Endodermal cell (in vitro differentiated cells): ENCODE measurements at places on chromosomes 2 and 18. TPM values are rescaled to one million over a fixed set of nuclear protein-coding genes. Genes with fewer than 3 reads are reported as not detected.

The AGBL5 gene
- 56.9 TPM in 2 replicates for total RNA-seq

GRCh38 chr2:136242687-136243277 is 124.8 kb upstream of the CXCR4 start:
- no peak overlapping the region for H3K27ac ChIP-seq
- no peak for DNase-seq
- H3K27me3 ChIP-seq: no peaks in the 10 kb centered on the region
- H3K36me3 ChIP-seq: no peaks in the 10 kb centered on the region
- no peak overlapping the region for H3K4me3 ChIP-seq
- peaks cover 18% of the 10 kb centered on the region for H3K4me1 ChIP-seq

GRCh38 chr2:121723316-121723715 is 13.4 kb downstream of the NIFK start:
- H3K36me3 ChIP-seq: peaks cover 26% of the 10 kb centered on the region
- H3K27ac ChIP-seq: no peak overlapping the region
- H3K4me1 ChIP-seq: no peaks in the 10 kb centered on the region
- H3K4me3 ChIP-seq: no peak overlapping the region
- DNase-seq: no peak

The GALNT14 gene
- 1.4 and 2.1 TPM in 2 replicates for total RNA-seq

The CPS1 gene
- total RNA-seq: 12.5 and 12.9 TPM in 2 replicates

DNA sequence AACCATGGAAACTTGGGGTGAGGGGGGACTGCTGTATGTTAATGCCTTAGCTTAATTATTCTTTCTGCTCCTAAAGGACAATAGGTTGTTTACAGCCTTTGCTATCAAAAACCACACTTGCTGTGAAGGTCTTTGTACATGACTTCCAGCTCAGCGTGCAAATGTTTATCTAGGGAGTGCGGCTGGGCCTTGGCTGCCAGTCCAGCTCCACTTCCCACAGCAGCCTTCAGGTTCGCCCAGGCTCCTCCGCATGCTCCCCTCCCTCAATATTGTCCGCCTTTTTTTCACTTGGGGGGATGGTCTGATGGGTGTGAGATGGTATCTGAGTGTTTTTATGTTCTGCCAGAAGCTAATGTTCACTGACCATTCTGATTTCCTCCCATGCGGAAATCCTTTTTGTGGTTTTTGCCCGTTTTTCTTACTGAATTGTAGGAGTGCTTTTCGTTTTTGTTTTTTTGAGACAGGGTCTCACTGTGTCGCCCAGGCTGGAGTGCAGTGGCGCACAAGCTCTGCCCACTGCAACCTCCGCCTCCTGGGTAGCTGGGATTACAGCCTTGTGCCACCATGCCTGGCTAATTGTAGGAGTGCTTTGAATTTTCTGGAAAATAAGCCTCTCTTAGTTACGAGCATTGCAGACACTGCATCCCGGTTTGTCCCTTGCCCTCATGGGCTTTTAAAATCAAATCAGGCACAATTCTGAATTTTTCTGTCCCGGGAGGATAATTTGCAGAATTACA is 28.8 kb downstream of the SH3BP4 start:
- H3K36me3 ChIP-seq: peaks cover 32% of the 10 kb centered on the region
- peaks cover 41% of the 10 kb centered on the region for H3K4me1 ChIP-seq
- H3K27me3 ChIP-seq: no peaks in the 10 kb centered on the region

- H3K4me1 ChIP-seq: no peaks in the 10 kb centered on the region
- no peak overlapping the region for H3K27ac ChIP-seq
- no peak for DNase-seq
- H3K36me3 ChIP-seq: peaks cover 45% of the 10 kb centered on the region
- H3K27me3 ChIP-seq: no peaks in the 10 kb centered on the region
- no peak overlapping the region for H3K4me3 ChIP-seq
Observed at GRCh38 chr2:61419570-61419969, 51.3 kb downstream of the USP34 start.

DNA sequence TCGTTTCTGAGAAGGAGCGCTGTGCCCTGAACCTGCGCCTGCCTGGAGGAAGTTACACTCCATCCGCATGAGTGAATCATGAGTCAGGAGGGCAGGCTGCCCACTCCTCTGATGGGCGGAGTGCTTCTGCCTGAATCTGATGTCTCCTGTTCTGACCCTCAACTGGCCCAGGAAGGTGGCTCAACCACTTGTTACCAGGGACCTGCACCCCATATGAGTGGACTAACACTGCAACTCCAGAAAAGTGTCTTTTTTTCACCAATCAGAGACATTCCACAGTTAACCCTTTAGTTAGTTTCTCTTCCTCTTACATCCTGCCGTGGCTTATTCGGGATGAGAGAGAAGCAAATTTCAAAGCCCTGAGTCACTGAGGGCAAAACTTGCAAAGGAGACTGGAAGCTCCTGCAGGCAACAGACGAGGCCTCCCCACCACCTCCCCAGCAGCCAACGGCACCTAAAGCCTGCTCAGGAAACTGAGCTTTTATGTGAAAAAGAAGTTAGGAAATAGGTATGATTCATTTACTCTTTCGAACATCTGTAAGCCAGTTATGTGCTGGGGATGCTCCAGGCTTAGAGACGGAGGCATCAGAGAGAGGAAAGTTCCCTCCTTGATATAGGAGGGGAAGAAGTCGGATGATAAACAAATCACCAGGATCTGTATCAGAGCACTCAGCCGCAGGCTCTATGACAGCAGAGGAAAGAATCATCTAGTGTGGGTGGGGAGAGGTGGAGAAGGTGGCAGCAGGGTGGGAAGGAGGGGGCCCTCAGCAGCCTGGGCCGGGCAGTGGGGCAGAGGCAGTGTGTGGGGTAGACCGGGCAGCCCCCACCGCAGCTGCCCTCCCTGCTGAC is 30.9 kb downstream of the MBP start:
- no peaks in the 10 kb centered on the region for H3K36me3 ChIP-seq
- H3K27me3 ChIP-seq: no peaks in the 10 kb centered on the region
- peak; percentile 83 for DNase-seq
- H3K4me3 ChIP-seq: no peak overlapping the region
- no peak overlapping the region for H3K27ac ChIP-seq

GRCh38 chr2:47485751-47486300 is 82.9 kb downstream of the MSH2 start:
- H3K27me3 ChIP-seq: no peaks in the 10 kb centered on the region
- no peaks in the 10 kb centered on the region for H3K4me1 ChIP-seq

DNA sequence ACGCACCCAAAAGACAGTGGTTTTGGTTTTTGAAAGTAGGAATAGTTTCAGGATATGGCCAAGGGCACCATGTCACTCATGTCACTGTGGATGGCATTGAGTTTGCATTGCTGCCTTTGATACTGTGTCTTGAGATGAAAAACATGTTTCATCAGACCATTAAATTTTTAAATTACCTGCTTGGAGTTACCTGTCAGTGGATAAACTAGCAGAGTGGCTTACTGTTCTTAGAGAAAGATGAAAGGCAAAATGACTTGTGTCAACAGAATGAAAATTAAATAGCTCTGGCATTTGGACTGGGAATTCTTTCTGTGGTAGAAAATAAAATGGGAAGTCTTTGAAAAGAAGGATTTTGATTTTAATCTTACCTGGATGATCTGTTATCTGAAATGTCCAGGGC is 386 bp downstream of the ICOS start:
- no peak for DNase-seq
- no peak overlapping the region for H3K4me3 ChIP-seq
- H3K27me3 ChIP-seq: no peaks in the 10 kb centered on the region
- H3K27ac ChIP-seq: no peak overlapping the region

GRCh38 chr2:234193977-234194563 is 143.6 kb downstream of the SPP2 start:
- H3K36me3 ChIP-seq: no peaks in the 10 kb centered on the region
- H3K27me3 ChIP-seq: no peaks in the 10 kb centered on the region
- H3K27ac ChIP-seq: no peak overlapping the region
- H3K4me3 ChIP-seq: no peak overlapping the region
- DNase-seq: no peak
- no peaks in the 10 kb centered on the region for H3K4me1 ChIP-seq

The GALNT3 gene
- 5.6 to 9.3 TPM (median 8.3 TPM) in 3 replicates for total RNA-seq

DNA sequence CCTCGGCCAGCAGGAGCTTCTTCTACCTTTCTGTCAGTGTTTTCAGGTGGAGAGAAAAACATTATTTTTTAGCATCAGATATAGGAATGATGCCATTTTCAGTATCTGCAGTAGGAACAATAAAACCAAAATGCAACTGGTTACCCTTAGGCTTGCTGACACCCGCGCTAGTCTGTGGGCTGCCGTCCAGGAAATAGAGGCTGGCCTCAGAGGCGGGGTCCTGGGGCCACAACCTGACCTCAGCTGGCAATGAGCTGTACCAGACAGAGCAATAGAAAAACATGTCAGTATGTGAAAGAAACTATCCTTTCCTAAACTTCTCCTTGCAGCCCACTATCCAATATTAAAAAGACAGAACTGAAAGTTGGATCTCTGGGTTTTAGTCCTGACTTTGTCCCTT is 4.6 kb upstream of the ST6GAL2 start:
- H3K27ac ChIP-seq: no peak overlapping the region
- H3K4me3 ChIP-seq: no peak overlapping the region
- no peaks in the 10 kb centered on the region for H3K36me3 ChIP-seq

DNA sequence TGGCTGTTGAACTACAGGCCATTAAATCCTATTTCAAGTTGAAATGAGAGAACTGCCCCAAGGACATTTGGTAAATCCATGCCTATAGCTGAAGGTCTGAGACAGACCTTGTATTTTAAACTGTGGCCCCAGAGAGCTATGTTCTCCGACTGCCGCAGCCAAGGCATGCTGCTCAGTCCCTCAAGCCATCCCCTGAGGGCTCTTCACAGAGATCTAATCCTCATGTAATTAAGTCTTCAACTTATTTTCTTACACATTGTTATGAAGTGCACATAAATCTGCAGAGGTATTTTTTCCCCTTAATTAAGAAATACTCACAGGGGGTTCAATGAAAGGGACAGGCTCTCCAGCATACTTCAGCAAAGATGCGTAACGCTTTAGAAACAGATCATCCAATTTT is 50.6 kb downstream of the ABCG8 start:
- H3K4me1 ChIP-seq: no peaks in the 10 kb centered on the region
- H3K27me3 ChIP-seq: no peaks in the 10 kb centered on the region
- H3K4me3 ChIP-seq: no peak overlapping the region
- peaks cover 95% of the 10 kb centered on the region for H3K36me3 ChIP-seq

DNA sequence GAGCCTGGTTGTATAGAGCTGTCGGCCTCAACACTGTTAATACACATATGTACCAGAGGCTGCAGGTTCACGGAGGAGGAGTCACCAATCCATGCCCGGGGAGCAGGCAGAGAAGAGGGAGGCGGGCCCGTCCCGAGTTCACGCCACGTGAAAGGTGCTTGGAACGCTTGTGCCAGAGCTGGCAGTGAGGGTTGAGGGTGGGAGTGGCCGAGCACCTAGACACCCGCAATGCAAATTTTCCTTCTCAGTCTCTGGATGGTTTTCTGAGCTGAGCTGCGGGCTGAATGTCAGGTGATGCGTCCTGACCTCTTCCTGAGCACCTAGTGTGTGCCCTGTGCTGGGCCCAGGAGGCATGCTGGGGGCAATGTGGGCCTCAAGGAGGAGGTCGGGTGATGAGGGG is 52.2 kb downstream of the ODC1 start:
- DNase-seq: no peak
- no peak overlapping the region for H3K4me3 ChIP-seq
- H3K36me3 ChIP-seq: no peaks in the 10 kb centered on the region
- no peak overlapping the region for H3K27ac ChIP-seq
- H3K27me3 ChIP-seq: no peaks in the 10 kb centered on the region
- no peaks in the 10 kb centered on the region for H3K4me1 ChIP-seq

GRCh38 chr2:216700781-216701180 is 5.4 kb upstream of the IGFBP5 start:
- H3K27ac ChIP-seq: no peak overlapping the region
- H3K27me3 ChIP-seq: peaks cover 13% of the 10 kb centered on the region
- H3K4me3 ChIP-seq: no peak overlapping the region
- no peaks in the 10 kb centered on the region for H3K4me1 ChIP-seq

GRCh38 chr2:226660526-226660925 is 139.1 kb downstream of the IRS1 start:
- no peaks in the 10 kb centered on the region for H3K36me3 ChIP-seq
- no peak for DNase-seq
- H3K27me3 ChIP-seq: no peaks in the 10 kb centered on the region
- no peaks in the 10 kb centered on the region for H3K4me1 ChIP-seq
- H3K27ac ChIP-seq: no peak overlapping the region

DNA sequence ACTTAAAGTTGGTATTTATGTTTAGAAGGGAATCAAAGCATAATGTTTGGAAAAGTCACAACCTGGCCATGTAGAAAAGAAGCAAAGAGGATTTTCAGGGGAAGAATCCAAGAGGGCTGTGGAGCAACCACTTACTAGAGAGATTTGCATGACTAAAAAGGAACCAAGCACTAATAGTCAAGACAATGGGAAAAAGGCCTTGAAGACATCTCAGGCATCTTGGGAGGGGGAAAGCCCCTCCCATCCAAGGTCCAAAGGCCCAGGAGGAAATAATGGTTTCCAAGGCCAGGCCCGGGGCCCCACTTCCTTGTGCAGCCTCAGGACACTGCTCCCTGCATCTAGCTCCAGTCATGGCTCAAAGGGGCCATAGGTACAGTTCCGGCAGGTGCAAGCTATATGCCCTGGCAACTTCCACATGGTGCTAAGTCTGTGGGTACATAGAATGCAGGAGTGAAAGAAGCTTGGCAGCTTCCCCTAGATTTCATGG is 128.1 kb downstream of the EIPR1 start:
- H3K36me3 ChIP-seq: peaks cover 19% of the 10 kb centered on the region
- no peaks in the 10 kb centered on the region for H3K27me3 ChIP-seq
- H3K4me1 ChIP-seq: no peaks in the 10 kb centered on the region

- peaks cover 54% of the 10 kb centered on the region for H3K36me3 ChIP-seq
- no peak for DNase-seq
- no peaks in the 10 kb centered on the region for H3K4me1 ChIP-seq
- H3K27ac ChIP-seq: no peak overlapping the region
- no peak overlapping the region for H3K4me3 ChIP-seq
Observed at GRCh38 chr2:63980794-63981193, 38.4 kb downstream of the VPS54 start.

GRCh38 chr2:238113611-238114010 is 13.5 kb downstream of the ESPNL start:
- H3K4me3 ChIP-seq: no peak overlapping the region
- no peaks in the 10 kb centered on the region for H3K27me3 ChIP-seq
- DNase-seq: peak; percentile 30
- no peak overlapping the region for H3K27ac ChIP-seq

The IGFBP5 gene
- total RNA-seq: 8.9 to 46.0 TPM (median 10.0 TPM) in 3 replicates
